ENCODE measurements at places on chromosomes 11 and 22.

DNA sequence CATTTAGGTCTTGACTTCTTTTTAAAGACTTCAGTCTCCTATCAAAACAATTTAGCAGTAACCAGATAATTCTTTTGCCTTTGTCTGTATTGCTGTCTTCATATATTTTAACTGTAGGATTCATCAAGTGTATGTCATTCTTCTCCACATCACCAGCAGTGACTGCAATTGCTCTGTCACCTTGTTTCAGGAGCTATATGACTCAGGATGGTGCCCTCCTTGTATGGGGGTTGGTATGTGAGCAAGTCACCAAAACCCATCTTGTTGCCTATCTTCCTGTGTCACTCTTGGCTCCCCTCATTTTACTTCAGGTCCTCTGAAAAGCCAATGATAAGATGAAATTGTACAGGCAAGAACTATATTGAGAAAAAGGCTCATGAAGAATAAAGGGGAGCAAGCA is 256.9 kb upstream of the LUZP2 start:
- DNase-seq: no peak

DNA sequence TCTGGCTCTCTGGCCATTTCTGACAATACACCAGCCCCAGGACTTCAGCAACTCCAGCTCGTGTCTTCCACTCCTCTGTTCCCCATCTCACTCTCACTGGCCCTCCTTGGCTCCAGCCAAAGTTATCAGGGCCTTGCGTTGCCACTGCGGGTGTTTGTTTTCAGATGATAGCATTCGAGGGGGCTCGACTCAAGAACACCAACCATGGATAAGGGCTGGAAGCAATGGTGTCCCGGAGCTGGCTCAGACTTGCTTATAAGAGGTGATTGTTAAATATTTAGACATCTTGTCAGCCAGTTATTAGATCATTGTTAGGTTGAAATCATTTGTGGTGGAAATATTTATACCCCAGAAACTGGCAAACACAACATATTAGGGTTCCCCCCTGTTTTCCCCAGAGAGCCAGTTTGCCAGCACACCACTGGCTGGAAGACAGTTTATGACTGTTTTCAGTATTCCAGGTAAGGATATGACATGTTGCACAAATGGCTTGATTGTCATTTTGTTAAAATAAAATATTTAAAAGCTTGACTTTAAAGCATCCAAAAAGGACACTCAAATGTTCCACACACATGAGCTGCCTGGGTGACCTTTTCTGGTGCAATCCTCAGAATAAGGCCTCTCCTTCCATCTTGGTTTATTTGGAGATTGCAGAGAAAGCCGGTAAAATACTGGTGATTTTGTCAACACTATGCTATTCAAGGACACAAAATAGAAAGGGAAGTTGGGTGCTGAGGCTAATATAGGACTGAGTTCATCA is 98.3 kb downstream of the FBXO7 start:
- DNase-seq: no peak

DNA sequence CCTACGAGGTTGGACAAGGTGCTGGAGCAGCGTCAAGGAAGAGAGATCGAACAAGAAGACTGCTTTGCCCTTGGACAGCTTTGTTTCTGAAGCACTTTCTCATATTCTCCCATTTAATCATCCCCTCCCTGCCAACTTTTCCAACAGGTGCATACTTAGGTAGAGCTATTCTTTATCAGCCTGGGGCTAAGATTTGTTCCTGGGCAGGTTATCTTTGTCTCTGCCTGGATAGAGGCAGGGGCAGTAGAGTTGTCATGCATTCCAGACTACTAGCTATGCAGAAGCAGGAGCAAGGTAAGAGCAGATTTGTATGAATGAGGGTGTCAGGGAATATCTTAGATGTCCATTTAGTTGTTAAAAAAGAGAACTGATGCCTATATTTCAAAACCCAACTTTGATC is 82.3 kb downstream of the PTPRJ start:
- DNase-seq: no peak

DNA sequence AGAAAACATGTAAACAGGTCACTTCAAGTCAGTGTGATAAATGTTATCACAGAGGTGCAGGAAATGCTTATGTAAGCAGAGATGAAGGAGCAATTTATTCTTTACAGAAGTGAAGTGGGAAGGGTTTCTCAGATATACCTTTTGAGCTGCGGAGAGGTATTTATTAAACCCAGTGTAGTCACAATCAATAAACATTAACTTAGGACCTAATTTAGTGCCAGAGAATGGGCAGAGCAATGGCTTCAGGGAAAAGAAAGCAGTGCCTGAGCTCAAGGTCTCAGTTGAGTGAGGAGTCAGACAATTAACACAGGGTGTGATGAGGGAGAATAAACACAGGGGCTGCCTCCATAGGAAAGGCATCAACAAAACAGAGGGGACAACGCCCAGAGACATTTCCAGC is 1.9 kb downstream of the MS4A5 start:
- no peak for DNase-seq

DNA sequence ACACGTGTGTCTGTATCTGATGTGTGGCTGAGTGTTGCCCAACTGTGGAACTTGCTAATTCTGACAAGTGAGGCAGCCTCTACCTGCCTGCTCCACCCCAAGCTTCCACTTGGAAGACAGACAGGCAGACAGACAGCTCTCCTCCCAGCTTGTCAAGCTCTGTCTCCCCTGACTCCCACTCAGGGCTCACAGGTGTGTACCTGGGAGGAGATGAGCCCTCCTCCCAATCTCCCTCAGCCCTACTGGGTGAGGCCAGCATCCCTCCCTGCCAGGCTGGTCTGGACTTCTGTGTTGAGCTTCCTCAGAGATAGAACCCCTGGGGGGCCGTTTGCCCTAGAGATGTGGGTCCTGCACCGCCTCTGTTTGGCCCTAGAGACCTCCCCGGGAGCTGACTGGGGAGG is 1.0 kb upstream of the CHRM1 start:
- no peak for DNase-seq

DNA sequence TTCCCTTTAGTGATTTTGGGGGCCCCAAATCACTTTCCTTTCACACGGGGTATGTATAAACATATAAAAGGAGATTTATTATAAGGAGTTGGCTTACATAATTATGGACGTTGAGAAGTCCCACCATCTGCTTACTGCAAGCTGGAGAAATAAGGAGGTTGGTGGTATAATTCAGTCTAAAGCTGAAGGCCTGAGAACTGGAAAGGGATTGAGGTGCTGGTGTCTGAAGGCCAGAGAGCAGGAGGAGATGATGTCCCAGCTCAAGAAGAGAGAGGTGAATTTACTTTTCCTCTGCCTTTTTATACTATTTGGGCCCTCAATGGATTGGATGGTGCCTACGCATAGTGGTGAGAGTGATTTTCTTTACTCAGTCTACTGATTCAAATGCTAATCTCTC is 1.3 kb upstream of the ZNF202 start:
- no peak for DNase-seq
